Stimulated activated CD4-positive, alpha-beta T cell treated with anti-CD3 and anti-CD28 coated beads, TNF-alpha, amount 100 ng/mL, for 1 hour (primary cell): ENCODE measurements at places on chromosomes 1 and 21.

DNA sequence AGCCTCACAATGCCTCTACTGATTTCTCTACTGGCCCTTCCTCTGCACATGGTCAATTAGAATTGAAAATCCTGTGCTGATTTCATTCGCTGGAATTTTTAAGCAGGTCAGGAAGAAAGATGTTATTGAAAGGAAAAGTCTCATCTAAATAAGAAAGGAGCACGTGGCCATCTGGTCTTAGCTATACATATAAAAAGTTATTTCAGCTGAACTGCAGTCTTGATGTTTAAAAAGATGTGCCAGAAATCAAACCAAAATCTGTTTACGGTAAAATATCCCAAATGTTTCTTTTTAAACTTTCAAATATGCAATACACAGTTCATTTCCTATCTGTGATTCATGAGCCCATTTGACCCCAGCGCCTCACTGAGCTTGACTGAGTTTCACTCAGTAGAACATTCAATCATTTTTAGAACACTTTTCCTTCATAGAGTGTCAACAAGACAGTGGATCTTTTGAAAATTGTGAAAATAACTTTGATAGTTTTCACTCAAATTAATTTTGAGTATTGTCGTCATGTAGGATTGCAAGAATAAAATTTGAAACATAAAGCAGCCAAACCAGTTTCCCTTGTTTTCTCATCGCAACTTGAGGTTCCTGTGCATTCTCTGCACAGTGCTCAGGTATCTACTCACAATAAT, 293.6 kb downstream of the PTPRC start:
- no peak for DNase-seq

DNA sequence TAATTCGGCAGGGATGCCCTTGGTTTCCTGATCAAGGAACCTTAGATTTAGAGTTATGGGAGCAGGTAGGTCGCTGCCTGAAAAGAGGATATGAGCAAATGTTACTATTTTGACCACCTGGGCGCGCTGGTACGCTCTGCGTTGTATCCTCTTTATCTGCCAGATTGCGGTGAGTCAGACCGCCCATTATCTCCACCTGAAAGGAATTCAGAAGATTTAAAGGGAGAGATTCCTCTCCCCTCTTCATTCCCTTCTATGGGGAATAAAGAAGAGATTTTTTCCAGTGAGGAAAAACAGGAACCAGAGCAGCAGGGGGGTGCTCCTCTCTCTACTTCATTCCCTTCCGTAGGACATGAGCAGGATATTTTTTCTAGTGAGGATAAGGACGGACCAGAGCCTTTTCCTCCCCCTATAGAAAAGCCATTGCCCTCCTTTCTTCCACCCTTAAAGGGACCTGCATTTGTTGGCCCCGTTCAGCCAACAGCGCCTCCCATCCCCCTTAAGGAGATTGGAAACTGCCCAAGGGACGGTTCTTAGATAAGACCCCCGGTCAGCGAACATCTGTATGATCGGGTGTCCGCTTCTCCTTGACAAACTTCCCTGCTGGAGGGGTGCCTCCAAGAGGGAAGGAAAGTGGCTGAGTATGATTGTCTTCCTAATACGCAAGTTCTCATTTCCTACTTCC, 34.1 kb downstream of the CLCA1 start:
- no peak for DNase-seq

DNA sequence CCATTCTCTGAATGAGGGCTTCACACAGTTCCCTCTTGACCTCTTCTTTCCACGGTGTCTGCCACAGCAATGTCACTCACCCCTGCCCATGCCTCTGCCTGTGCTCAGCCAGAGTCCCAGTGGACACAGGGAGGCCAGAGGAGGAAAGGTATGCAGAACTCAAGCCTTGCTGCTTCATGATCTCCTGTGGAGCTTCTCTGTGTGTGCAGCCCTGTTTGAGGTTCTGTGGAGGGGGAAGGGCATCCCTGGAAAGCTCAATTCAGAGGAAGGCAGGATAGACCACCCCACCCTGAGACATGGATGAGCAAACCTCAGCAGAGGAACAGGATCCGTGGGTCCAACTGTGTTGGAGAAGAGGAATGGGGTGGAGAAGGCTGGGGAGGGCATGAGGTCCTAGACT, 2.0 kb downstream of the HCN3 start:
- no peak for DNase-seq

GRCh38 chr1:153348511-153349362, at the start of gene PGLYRP4:
TSS of gene PGLYRP4 (minus strand) at chr1:153348841. CDS start at chr1:153347932, 909 bp downstream.
- DNase-seq: no peak

DNA sequence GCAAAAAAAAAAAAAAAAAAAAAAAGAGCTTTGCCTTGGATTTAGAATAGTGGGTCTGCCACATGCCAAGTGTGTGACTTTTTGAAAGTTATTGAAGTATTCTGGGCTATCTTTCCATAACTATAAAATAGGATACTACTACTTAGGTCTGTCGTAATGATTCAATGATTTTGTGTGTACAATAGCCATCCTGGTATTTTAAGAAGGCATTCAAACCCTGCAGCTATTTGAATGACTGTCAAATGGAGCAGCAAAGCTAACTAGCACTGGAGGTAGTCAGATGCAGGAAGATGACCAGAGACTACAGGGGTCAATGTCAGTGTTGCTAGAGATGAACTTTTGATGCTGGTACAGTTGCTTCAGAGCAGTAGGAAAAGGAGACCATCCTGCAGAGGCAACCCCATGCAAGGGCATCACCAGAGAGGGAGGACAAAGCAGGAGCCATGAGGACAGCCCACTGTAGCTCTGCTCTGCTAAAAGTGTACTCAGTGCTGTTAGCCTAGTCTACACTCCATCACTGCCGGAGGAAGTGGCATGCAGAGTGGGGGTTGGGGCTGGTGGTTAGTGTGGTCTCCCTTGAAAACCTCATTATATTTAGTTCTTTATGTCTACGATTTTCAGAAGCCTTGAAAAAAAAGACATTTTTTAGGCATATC, 29.0 kb downstream of the DUSP10 start:
- peak; percentile 20 for DNase-seq
